Activated CD8-positive, alpha-beta memory T cell treated with anti-CD3 and anti-CD28 coated beads for 4 hours (primary cell): ENCODE measurements at places on chromosomes 7 and 10.

GRCh38 chr10:116775488-116776400, 33.4 kb upstream of the HSPA12A start:
- DNase-seq: no peak

GRCh38 chr7:71594736-71595135, 462.8 kb downstream of the GALNT17 start:
- no peak for DNase-seq

- DNase-seq: no peak
These were observed 60.8 kb downstream of the XRCC2 start for GRCh38 chr7:152615031-152615741.

DNA sequence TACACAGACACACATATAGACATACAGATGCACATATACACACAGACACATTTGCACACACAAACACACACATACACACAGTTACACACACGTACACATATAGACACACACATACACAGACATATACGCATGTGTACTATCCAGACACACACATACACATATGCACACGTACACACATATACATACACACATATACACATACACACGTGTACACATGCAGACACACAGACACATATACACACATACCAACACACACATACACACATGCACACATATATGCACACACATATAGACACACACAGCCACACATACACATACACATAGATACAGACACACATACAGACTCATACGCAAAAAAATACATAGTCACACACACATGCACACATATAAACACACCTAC, 184.2 kb downstream of the PFKFB3 start:
- no peak for DNase-seq

DNA sequence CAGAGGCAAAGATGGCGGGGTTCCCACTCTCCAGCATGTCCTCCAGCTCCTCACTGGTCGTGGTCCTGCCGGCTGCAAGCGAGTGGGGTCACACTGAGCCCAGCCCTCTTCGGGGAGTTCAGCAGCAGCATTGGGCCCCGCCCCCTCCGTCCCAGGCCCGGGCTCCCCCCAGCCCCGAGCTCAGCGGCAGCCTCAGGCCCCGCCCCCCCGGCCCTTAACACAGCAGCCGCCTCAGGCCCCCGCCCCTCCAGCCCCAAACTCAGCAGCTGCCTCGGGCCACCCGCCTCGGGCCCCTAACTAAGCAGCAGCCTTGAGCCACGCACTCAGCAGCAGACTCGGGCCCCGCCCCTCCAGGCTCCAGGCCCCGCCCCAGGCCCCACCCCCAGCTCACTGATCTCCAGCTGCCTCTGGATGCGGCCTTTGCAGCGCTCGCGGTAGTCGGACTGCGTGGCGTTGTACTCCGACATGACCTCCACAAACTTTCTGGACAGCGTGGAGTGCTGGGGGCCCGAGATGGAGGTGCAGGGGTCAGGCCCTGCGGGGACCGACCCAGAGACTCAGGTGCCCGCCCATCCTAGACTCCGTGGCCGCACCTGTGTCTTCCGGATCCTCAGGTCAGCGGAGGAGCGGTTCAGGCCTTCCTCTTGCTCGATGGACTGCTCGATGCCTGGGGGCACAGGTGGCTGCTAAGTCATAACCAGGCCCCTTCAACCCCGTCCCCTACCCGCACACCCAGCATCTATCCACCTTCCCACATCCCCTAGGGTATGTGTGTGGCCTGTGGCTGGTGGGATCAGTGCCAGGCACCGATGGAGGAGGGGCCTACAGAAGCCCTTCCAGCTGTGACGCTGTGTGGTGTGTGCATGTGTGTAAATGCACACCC, 15.5 kb downstream of the STX1A start:
- DNase-seq: no peak
